Effector memory CD8-positive, alpha-beta T cell (primary cell): ENCODE measurements at places on chromosomes 16 and 17.

- DNase-seq = no peak
Measured at GRCh38 chr16:54326266-54326662, 39.7 kb upstream of the IRX3 start.

DNA sequence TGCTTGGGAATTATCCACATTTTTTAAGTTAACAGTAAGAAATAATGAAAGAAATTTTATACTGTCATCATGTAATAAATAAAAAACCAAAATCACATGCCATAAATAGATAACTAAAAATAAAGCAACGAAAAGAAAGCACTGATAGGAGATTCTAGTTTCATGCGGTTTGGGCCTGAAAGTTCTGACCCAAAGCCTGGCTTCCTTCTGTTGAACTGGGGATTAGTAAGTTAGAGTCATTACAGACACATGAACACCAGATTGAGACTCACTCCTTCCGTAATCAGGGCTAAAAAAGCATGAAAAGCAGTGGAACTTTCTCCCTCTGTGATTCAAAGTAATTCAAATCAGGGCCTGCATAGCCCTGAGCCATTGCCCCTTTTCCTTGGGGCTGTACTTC is 13.2 kb upstream of the SLC6A2 start:
- DNase-seq = no peak

- peak; percentile 81 for DNase-seq
Measured at GRCh38 chr17:39200070-39200879, at the start of gene RPL19. RPL19 (plus strand) TSS chr17:39200283; CDS start chr17:39200345, 62 bp downstream.

DNA sequence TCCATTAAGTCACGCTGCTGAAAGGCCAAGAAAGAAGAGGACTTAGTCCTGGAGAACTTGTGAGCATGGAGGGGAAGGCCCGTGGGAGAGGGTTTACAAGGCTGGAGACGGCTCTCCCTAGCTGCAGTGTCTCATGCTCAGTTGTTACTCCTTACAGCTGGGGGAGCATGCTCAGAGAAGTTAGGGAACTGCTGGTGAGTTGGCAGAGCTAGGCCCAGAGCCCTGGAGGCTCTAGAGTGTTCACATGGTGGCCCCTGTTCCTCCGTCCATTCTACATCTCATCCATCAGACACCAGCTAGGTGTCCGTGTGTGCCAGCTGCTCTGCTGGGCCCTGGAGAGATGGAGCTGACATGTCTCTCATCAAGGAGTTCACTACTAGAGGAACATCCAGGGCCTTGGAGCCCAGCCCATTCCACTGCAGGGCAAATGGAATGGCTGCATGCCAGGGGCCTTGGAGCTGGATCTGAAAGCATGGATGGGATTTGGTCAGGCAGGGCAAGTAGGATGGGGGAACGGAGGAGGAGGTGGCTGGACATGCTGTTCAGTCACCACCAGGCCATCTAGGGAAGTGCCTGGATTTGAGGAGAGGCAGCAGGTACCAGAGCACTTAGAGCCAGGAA is 6.3 kb downstream of the XYLT2 start:
- DNase-seq = no peak

DNA sequence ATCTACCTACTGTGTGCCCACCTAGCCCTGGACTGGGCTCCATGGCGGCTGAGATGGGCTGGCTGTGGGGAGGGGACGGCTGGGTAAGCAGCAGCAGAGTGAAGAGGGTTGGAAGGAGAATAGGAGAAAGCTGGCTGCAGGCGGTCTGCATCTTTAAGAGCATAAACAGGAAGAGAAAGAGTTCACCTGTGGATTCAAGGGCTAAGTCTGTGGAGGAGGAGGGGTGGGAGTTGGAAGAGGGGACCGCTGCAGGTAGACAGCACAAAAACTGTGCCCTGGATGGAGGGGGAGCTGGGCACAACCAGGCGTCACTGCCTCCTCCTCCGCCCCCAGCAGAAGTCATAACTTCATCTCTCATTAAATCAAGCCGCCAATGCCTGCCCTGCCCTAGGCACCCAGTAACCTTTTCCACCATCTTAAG is 677 bp downstream of the SLC13A2 start:
- DNase-seq = no peak

- DNase-seq = no peak
Measured at GRCh38 chr16:84673203-84673535, 24.9 kb downstream of the KLHL36 start.

- DNase-seq = no peak
Measured at GRCh38 chr16:16805809-16806208, 426.9 kb downstream of the NPIPA7 start.

DNA sequence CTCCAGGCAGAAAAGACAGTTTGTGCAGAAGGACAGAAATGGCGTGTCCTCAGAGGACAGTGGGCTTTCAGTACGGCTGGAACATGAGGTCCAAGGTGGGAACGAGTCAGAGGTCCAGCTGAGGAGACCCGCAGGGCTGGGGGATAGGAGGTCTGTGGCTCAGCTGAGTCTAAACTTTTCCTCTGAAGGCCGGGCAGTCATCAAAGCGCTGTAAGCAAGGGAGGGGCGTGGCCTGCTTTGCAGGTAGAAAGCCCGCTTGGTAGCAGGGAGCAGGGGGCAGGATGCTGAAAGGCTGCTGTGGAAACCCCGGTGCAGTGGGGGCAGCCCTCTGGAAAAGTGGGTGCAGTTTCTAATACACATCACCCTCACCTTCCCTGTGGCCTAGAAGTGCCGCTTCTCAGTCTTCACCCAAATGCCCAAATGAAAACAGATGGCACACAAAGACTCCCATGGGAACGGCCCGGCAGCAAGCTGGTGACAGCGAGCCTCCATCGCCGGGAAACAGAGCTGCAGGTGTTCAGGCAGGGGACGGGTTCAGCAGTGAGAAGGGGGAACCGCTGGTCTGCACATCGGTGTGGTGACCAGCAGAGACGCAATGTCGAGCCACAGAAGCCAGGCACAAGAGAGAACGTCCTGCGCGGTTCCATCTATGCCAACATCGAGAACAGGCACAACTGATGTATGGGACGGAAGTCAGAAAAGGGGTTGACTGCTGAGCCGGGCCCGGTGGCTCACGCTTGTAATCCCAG is 12.2 kb upstream of the OSGIN1 start:
- DNase-seq = no peak

DNA sequence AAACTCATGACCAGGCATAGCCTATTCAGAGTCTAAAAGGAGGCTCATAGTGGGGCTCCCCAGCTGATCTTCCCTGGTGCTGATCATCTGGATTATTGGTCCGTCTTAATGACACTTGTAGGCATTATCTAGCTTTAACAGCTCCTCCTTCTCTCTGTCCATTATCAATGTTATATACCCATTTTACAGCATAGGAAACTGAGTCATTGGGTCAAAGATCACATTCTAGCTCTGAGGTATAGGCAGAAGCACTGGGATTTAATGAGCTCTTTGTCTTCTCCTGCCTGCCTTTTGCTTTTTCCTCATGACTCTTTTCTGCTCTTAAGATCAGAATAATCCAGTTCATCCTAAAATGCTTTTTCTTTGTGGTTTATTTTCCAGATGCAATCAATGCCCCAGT is 756 bp downstream of the CCL2 start:
- no peak for DNase-seq

GRCh38 chr16:1366712-1367299 is 15.1 kb downstream of the GNPTG start:
- DNase-seq = no peak

- no peak for DNase-seq
Measured at GRCh38 chr17:80204626-80205468, 15.3 kb downstream of the SGSH start.

DNA sequence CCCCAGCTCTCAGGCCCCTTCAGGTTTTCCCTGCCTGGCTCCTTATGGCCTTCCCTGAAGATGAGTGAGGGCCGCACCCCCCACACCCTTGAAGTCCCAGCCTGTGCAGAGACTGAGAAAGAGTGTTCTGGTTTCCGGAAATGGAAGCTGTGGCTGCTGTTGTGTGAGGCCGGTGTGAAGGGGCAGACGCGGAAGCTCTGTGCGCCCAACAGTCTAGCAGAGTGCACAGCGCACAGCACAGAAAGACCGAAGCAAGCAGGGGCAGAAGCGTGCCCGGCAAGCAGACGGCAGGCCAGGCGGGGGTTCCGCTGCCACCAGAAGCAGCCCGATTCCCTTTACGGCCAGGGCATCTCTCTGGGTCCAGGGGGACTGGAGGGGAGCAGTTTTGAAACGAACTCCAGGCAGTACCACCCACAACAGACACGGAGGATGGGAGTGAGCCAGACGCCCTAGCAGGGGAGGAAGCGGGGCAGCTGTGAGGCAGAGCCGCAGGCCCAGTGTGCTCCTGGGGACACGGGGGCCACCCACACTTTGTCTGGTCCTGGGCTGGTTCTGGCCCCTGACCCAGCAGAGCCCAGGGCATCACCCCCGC is 16.7 kb downstream of the TPSG1 start:
- no peak for DNase-seq

DNA sequence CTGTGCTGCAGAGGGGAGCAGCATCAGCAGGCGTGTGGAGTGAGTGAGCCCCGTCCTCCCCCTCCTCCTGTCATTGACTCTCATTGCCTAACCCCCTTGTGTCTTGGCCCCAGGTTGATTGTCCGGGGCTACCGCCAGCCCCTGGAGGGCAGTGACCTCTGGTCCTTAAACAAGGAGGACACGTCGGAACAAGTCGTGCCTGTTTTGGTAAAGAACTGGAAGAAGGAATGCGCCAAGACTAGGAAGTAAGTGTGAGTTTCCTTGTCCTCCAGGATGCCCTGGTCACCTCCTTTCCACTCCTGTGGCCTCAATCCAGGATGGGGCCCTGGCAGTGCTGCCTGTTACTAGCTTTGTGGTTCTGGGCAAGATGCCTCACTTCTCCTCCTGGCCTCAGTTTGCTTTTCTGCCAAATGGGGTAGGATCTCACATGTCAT is 87.0 kb downstream of the ABCC1 start:
- DNase-seq = no peak

DNA sequence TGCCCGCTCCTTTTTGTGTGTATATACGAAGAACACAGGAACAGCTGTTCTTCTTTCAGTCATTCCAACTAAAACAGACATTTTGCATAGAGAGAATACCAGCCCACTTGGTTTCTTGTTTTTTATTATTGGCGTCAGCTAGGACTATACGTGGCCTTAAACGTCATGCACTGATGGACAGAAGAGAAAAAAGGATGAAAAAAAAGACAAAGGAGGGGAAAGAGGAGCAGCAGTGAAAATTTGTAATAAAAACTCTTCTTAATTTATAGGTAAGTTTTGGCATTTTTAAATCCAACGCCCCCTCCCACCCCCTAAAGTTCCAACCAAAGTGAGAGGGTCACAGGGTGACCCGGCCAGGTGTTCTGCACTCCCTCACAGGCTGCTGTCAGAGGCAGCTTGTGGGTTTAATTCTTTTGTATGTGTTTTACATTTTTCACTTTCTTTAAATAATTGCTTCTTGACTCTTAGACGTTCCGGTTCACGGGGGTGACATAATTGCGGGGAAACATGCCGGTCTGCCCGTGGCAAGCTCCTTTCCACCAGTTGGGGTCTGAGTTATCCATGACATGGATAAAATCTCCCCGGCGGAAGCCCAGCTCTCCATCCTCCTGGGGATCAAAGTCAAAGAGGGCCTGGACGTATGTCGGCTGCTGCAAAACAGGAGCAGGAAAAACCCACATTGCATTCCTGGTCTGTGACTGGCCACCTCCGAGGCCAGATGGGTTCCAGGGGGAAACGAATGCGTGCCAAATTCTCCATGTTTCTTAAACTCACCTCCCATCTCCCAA is 30.9 kb upstream of the SLC25A19 start:
- no peak for DNase-seq

GRCh38 chr16:83721676-83722075 is 86.1 kb upstream of the HSBP1 start:
- DNase-seq = no peak

DNA sequence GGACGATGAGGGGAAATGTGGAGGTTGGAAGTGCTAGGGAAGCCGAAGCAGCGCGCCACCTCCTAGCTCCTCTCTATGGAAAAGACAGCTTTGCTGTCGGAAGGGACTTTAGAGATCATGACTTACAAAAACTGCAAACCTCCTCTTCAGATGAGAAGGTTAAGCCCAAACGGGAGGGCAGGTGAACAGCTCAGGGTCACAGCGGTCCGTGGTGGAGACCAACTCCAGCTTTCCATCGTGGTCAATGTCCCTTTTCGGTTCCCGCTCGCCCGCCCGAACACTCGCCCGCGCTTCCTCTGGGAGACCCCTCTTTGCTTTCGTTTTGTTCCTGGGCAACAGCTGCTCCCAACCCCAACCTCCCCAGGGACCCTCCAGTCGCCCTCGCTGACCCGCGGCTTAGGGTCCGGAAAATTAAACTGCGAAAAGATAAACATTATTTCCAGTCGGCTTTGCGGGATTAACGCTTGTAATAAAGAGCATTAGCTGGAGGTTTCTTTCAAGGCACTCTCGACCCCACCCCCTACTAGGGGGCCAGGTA is 7.7 kb downstream of the IRX6 start:
- DNase-seq = no peak

- no peak for DNase-seq
Measured at GRCh38 chr17:79671085-79671694, 59.6 kb upstream of the ENPP7 start.

DNA sequence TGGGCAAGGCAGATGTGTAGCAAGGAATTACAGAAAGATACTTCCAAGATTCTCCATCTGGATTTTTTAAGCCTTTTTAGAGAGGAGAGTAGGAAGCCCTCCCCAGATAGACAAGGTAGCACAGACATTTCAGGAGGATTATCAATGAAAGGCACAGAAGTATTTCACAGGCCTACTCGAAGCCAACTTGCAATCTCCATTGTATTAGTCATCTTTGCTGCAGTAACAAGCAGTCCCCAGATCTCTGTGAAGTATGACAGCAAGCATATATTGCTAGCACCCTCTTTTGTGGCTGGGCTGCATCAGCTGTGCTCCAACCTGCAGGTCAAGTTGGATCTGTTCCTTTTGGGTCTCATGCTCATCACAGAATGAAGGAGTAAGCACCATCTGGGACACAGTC is 101.6 kb downstream of the MAF start:
- DNase-seq = no peak

DNA sequence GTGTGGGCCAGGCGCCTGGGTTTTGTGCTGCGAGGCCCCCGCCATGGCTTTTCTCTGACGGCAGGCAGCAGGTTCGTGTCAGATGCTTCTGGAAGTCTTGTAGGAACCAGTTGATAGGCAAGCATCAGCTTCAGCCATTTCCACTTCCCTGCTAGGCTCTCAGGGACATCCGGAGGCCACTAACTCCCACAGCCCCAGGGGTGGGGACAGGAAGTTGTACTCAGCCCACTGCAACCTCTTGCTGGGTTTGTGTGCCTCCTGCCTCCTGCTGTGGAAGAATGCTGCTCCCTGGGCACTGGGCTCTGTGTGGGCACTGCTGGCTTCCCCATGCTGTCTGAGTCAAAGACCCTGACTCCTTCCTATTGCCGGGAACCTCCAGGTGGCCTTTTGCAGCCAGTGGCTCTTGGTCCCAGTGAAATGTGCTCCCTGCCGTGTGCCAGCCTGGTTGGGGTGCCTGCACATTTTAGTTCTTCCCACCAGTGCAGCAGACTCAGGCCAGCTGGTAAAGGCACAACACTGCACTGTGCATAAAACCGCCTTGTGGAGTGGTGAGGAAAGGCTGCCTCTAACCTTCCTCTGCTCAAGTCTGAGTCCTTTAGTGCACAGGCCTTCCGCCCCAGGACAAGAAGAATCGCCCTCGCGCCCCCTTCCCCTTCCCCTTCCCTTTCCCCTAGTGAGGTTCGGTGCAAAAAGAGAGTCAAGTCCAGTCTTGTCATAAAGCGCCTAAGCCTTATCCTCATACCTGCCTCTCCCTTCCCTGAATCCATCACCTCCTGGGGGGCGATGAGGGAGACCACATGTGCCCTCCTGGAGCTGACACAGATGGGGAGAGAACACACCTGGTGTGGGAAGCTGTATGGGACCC is 16.6 kb downstream of the LDHD start:
- DNase-seq = no peak
